ENCODE measurements at places on chromosomes 7 and 10.

DNA sequence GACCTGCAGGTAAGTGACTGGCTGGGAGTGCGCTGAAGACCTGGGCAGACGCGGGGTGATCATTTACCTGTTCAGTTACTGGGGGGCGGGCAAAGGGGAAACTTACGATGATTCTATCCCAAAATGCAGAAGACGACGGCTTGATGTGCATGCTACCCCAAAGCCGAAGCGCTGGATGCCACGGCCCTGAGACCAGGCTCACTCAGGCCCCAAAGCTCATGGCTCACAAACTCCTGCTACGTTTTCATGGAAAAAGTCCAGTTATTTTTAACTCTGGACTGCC, 200.6 kb downstream of the DIP2C start:
- DNase-seq = no peak

DNA sequence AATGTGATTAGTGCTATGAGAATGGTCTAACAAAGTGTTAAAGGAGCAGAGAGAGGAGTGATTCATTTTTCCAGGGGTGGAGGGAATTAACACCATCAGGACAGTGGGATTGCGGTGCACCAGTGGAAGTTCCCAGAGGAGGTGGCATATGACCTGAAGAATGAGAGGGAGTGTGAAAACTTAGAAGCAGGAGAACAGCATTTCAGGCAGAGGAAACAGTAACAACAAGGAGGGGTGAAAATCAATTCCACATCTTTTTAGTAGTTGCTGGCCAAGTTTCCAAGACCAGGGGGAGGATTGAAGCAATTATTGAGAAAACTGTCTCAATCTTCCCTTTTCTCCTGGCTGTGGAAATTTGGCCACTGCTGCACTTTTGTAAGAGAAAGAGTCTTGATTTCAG, 23.7 kb upstream of the CCDC172 start:
- DNase-seq = no peak

DNA sequence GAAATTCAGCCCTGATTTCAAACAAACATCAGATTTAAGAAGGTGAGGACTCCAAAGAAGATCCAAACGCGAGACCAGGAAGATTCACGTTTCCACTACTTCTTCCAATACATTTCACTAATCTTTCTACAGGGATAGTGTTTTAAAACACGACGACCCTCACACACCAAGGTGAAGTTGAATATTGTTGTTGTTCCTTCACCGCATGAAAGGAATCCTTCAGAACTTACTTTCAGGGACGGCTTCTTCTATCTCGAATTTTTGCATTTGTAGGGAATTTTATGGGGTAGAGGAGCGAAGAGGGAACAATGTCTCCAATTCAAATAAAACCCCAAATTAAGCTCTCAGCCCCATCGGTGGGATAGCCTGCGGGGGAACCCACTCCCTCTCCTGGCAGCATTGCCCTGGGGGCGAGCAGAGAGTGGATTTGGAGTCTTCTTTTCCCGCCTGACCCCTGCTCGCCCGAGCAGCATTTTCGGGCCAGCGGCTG, 1.5 kb upstream of the GATA3 start:
- no peak for DNase-seq

DNA sequence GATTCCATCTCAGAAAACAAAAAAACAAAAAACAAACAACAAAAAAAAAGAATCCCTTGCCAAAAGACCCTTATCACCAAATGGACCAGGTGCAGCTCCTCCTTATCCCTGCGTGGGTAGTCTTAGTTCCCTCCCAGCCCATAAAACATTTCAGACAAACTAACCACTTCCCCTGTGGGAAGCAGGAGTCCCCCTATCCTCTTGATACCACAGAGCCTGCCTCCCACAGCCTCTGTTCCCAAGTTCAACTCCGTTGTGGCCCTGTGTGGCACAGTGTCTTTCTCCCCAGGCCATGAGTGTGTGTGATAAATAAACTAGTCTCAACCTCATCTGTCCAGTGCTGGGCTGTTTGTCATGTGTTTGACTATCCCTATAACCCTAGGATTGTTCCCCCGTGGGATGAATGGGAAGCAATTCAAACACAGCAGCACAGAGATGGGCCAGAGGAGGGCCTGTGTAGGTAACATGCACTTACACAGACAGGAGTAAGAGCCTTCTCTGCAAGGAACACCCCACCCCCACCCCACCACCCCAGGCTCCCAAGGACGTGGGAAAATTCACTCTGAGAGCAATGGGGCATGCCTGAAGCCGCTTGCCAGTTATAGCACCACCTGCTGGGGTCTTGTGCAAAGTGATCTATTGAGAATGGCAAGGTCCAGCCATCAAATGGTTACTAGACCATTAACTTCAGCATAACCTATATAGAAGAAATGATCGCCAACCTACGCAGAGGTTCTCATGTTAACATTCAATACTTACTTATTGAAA, 147.1 kb upstream of the GHITM start:
- DNase-seq = no peak

GRCh38 chr7:151426904-151427704, 12.8 kb downstream of the CRYGN start:
- no peak for DNase-seq

DNA sequence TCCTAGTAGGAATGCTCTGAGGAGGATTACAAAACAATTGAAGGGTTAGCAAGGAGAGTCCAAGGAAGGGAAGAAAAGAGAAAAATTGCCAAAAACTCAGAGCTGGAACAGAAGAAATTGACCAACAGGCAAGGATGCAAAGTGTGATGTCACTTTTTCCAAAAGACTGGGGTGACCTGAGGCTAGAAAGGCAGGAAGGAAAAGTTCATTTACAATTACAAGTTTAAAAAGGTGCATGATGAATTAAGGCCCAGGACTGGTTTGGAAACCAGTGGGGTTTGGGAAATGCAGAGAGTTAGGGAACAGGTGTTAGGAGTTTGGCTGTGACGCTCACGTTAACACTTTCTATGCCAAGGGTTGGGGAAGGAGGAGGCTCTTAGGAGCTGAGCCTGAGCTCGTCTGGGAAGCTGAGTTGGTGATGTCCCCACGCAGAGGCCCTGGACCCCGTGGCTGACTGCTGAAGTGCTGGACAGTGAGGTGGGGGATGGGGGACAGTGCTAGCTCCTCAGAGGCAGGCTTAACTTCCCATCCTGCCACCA, 92.6 kb upstream of the PODXL start:
- DNase-seq = no peak
